Natural killer cell treated with Interleukin-12 subunit alpha and Interleukin-12 subunit beta and Interleukin-15 and Interleukin-18, amount 100 ng/mL, for 72 hours (primary cell): ENCODE measurements at places on chromosomes 5 and 9.

- peaks cover 6% of the 10 kb centered on the region for H3K27me3 ChIP-seq
- H3K4me1 ChIP-seq = no peaks in the 10 kb centered on the region
- H3K36me3 ChIP-seq = no peaks in the 10 kb centered on the region
- DNase-seq = no peak
- no peak overlapping the region for H3K4me3 ChIP-seq
Measured at GRCh38 chr5:153792305-153792704, 246.4 kb downstream of the FAM114A2 start.

DNA sequence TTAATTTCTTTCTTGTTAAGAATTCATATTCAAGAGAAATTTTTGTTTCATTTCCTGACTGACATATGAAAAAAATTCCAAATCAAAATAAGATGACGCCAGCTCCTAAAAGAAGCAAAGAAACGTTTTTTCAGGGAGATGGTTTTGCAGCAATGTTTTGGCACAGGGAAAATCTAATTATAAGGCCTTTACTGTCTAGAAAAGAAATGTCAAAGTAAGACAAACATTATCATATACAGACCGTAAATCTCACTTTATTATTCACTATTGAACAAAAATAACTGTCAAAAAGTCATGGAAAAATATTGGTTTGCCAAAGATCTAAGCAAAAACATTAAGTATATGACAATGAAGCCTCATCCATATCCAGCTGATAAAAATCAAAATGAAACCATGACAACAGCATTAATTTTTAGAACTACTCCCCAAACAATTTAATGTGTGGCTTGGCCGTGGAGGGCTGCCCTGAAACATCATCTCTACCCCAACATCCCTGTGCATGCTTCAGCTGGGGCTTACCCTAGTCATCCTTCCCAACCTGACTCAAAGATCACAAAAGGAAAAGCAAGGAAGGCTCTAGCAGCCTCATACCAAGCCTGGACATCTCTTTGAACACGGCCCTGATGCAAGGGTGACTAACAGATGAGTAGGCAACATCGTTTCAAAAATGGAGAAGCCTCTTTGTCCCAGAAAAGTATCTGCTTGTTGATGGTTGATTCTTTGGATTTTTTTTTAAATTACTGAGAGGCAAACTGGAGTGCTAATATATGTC lies 95.6 kb downstream of the ARSB start:
- DNase-seq = no peak
- peaks cover 15% of the 10 kb centered on the region for H3K36me3 ChIP-seq
- peaks cover 11% of the 10 kb centered on the region for H3K27me3 ChIP-seq
- H3K27ac ChIP-seq = no peak overlapping the region

- peaks cover 5% of the 10 kb centered on the region for H3K36me3 ChIP-seq
- peaks cover 37% of the 10 kb centered on the region for H3K27me3 ChIP-seq
- peaks cover 22% of the 10 kb centered on the region for H3K4me1 ChIP-seq
- no peak for DNase-seq
- H3K27ac ChIP-seq = no peak overlapping the region
Measured at GRCh38 chr5:55173687-55174230, 782 bp upstream of the CDC20B start.

- no peak overlapping the region for H3K27ac ChIP-seq
- H3K4me1 ChIP-seq = peaks cover 2% of the 10 kb centered on the region
- no peak overlapping the region for H3K4me3 ChIP-seq
- H3K27me3 ChIP-seq = no peaks in the 10 kb centered on the region
Measured at GRCh38 chr9:130639124-130639765, 25.1 kb upstream of the PRDM12 start.
